Activated CD4-positive, CD25-positive, alpha-beta regulatory T cell (primary cell): ENCODE measurements at places on chromosomes 2 and 18.

- no peak for DNase-seq
Measured at GRCh38 chr2:167293943-167294775, 405.9 kb downstream of the XIRP2 start.

DNA sequence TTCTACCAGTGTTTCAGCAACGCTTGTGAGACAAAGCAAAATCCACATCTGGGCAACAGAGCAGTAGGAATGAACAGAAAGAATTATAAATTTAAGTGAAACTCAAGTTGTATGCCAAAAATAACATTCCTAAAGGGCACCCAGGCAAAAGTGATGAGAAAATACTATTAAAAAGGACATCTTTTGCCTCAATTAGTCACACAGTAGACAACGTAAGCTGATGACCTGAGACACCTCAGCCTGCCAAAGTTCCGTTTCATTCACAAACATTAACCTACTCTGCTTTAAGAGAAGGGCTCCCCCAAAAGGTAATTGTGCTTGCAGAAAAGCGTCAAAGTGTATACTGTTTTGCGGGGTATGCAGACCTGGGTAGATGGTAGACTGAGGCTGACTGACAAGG, 7.2 kb downstream of the HDLBP start:
- DNase-seq, result no peak

GRCh38 chr2:241123816-241124536, 21.9 kb upstream of the MTERF4 start:
- peak; percentile 46 for DNase-seq

- no peak for DNase-seq
Measured at GRCh38 chr2:69138793-69139459, 125.9 kb downstream of the ANTXR1 start.

DNA sequence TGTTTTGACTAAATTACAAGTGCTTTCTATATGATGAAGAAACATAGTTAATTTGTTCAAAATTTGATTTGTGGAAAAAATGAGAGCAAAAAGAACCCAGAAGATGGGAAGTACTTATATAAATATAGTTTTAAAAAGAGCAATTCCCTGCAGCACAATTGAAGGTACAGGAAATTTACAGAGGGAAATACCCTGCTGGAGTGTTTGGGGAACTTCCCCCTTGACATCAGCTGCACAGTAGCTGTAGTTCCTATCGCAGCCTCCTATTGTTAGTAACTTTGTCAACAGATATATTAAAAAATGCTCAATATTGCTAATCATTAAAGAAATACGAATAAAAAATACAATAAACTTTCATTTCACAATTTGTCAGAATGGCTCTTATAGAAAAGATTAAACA, 1118.8 kb upstream of the ZEB2 start:
- DNase-seq, result no peak

DNA sequence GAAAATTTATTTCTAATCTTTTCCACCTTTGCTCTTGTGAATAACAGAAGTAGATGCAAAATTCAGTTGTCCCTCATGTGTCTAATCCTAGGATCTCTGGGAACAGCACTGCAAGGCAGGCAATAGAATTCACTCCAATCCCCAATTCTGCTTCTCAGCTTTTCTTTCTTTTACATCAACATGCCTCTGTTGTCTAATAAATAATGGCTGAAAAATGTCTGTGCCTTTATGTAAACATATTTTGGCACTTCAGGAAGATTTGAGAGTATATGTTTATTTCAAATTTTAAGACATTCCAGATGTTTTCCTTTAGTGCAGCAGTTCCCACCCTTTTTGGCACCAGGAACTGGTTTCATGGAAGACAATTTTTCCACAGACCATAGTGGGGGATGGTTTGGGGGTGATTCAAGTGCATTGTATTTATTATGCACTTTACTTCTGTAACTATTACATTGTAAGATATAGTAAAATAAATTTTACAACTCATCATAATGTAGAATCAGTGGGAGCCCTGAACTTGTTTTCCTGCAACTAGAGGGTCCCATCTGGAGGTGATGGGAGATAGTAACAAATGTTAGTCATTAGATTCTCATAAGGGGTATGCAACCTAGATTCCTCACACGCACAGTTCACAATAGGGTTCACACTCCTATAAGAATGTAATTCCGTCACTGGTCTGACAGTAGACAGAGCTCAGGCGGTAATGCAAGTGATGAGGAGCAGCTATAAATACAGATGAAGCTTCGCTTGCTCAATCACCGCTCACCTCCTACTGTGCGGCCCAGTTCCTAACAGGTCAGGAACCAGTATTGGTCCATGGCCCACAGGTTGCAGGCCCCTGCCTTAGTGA, 590.3 kb upstream of the CNTNAP5 start:
- no peak for DNase-seq

DNA sequence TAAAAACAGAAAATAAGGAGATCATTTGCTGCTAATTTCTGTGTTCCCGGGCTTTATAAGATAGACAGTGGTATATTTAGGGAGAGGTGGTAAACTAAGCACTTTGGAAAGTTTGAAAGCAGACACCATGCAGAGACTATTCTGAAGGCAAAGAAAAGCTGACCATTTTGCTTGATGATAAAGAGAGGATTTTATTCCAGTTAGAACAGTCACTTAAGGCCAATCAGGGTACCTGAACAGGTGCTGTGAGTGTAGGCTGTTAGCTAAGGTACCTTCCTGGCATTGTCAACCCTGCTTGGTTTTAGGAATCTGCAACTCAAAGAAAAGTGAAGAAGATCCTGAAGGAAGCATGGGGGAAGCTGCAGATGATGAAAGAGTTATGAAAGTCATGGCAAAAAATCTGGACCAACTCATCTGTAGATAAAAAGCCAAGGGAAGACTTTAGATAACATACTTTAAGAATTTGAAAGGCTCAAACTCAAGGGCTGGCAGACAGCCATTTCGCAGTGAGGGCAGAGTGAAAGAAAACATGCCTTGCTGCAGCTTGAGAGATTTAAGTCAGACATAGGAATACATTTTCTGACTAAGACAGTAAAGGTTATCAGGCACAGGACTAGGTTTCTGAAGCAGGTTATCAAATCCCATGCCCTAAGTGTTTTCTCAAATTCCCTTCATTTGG, 80.1 kb upstream of the ARL5A start:
- DNase-seq, result no peak

- no peak for DNase-seq
Measured at GRCh38 chr2:123245156-123245555, 779.9 kb upstream of the CNTNAP5 start.

- no peak for DNase-seq
Measured at GRCh38 chr2:6177811-6178210, 485.6 kb downstream of the SOX11 start.

DNA sequence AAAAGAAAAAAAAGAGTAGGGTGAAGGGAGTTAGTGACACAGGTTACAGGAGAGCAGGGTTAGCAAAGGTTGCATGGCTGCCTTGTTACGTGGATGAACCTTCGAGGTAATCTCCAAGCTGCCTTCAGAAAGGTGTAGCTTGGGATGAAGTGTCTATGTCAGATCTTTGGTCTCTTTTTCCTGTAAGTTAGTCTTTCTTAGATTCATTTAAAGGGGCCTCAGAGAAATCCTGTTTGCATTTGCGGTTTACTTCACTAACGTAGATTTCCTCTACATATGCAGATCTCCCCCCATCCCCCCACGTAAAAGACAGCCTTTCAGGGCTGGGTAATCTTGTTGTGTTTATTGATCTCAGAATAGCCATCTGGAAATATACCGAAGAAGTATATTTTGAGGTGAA, 83.7 kb downstream of the MTA3 start:
- no peak for DNase-seq

DNA sequence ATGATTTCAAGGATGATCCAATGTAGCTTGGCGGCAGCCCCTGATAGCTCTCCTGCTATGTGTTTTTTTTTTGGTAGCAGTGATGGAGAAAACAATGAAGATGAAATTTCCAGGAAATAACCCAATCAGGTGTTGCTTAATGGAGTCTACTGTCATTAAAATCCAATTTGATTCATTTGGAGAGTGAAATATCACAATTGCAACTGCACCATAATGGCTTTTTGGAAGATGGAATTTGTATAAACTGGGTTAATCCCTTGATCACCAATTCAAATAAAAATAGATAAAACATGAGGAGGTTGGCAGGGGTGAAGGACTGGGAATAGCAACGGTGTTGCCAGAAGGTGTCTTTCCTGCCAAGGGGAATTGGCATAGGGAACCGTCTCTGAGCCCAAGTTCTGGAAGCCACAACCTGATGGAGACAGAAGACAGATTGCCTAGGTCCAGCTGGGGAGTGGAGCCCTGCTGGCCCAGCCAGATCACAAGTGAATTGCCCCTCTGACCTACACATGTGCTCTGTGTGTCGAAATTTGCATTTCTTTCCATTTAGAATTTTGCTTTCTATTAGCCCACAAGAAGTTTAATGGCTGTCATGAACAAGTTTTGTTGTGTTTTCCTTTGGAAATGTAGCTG, 170.3 kb upstream of the SPRED2 start:
- no peak for DNase-seq

DNA sequence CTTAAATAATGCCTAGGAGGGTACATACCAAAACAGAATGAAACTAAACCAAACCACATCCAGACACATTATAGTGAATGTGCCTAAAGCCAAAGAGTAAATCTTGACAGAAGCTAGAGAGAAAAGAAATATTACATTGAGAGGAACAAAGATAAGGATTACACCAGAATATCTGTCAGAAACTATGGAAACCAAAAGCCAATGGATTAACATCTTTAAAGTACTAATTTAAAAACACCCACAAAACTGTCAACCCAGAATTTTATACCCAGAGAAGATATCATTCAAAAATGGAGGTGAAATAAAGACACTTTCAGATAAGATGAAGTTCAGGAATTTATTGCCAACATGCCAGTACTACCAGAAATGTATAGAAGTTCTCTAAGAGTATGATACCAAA, 198.5 kb upstream of the ZEB2 start:
- no peak for DNase-seq

- no peak for DNase-seq
Measured at GRCh38 chr18:62596145-62597005, 73.5 kb downstream of the ZCCHC2 start.

DNA sequence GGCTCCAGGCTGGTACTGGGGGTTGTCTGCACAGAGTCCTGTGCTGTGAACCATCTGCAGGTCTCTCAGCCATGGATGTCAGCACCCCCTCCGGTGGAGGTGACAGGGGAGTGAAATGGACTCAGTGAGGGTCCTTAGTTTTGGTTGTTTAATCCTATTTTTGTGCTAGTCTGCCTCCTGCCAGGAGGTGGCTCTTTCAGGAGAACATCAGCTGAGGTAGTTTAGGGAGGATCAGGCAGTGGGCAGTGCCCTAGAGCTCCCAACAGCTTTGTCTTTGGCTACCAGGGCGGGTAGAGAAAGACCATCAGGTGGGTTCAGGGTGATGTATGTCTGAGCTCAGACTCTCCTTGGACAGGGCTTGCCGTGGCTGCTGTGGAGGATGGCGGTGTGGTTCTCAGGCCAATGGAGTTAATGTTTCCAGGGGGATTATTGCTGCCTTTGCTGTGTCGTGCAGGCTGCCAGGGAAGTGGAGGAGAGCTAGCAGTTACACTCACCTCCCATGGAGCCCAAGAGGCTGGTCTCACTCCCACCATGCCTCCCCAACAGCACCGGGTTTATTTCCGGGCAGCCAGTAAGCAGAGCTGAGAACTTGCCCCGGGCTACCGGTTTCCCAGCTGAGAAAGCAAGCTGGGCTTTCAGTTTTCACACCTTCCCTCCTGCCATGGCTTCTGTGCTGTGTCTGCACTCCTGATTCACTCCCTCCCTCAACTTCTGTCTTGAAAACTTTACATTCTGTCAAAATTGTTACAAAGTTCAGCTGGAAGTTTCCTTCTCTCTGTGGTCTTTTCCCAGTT, 563.4 kb downstream of the XIRP2 start:
- no peak for DNase-seq

DNA sequence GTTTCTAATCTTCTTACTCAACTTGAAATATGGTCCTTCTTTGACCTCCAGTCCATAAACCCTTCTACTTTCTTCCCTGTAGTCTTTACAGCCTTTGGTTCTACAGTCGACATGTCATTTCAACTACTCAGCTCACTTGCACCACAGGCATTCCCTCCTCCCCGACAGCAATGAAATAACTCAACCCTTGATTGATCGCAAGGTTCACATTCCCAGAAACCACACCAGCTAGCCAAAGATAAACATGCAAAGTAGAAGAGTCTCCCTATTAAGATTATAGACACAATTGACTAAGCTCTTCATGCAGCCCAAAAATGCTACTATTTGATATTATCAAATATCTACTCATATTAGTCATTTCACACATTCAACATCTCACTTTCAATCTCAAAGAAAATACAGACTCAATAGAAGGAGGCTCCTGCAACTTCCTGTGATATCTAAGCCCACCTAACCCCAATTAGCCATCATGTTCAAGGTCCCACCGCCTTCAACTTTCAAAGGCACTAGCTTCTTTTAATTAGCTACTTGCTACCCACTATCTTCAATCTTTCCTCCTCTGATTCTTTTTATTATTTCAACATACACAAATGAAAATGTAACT, 50.8 kb downstream of the RTTN start:
- no peak for DNase-seq

DNA sequence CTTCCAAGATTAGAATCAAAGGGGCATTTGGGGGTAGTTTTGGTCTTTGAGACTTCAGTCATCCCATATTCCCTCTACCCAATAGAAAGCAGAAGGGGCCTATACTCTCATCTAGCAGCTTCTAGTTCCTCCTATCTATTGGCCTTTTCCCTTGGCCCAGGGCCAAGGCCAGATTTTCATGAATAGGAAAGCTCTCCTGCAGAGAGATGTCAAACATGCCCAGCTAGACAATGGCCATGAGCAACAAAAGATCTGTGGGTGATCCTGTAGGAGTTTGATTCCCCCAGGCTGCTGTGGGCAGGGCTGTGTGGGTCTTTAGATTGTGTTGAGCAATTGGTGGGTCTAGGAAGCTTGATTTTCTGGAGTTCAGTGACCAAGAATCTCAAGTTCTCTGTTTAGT, 2.9 kb upstream of the ADCYAP1 start:
- DNase-seq, result no peak

DNA sequence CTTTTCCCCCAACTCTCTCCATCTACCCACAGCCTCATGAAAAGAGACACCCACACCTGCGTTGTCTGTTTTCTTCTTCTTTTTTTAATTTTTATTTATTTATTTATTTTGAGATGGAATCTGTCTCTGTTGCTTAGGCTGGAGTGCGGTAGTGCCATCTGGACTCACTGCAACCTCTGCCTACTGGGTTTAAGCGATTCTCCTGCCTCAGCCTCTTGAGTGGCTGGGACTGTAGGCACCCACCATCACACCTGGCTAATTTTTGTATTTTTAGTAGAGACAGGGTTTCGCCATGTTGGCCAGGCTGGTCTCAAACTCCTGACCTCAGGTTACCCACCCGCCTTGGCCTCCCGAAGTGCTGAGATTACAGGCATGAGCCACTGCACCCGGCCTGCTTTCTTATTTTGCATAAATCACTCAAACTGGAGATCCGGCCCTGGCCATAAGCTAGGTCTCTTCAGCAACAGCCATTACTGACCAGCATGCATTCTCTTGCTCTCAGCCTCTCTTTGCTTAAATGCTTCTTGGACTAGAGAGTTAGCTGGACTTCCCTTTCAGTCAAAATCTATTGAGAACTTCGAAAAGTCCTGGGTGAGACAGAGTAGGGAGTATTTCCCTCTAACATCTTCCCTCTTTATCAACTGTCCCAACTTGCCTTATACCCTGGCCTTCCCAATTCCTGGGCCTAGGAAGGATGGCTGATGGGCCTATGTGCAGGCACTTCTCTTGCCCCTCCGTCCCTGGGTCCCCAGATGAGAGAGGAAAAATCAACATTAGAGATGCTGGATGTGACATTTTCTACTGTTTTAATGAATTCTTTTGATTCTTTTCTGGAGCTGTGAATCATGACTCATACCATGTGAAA, 27.3 kb downstream of the MYCN start:
- no peak for DNase-seq

- DNase-seq, result no peak
Measured at GRCh38 chr2:106011380-106011779, 182.7 kb downstream of the UXS1 start.
